Psoas muscle (tissue), 8 donors: ENCODE measurements at places on chromosomes 7 and 10.

- H3K4me1 ChIP-seq: peaks cover 3% of the 10 kb centered on the region
- no peaks in the 10 kb centered on the region for H3K36me3 ChIP-seq
- H3K4me3 ChIP-seq: no peak overlapping the region
- no peak overlapping the region for H3K27ac ChIP-seq
- H3K27me3 ChIP-seq: no peaks in the 10 kb centered on the region
Measured at GRCh38 chr10:110042181-110042580, 34.4 kb downstream of the ADD3 start.

GRCh38 chr7:99379043-99379577 is 4.6 kb downstream of the ARPC1B start:
- peak; percentile 79 for DNase-seq
- peaks cover 3% of the 10 kb centered on the region for H3K4me1 ChIP-seq
- H3K36me3 ChIP-seq: no peaks in the 10 kb centered on the region
- H3K27ac ChIP-seq: peak overlapping the region; percentile 72
- peak overlapping the region; percentile 36 for H3K4me3 ChIP-seq

DNA sequence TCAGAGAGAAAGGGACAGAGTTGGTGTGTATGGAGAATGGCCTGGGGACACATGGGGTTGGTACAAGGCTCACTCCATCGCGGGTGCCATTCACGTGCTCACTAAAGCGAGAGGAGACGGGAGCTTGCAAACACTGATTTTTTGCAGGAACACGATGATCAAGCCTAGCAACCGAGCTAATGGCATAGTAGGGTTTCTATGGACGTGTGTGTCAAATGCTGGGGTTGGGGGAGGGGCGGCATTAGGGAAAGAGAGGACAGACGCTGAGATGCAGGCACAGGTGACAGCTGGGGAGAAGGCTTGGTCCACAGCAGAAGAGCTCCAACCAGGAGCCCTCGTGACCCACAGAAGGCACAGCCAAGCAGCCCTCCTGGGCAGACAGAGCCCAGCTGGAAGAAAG is 33.9 kb downstream of the RCC1L start:
- no peak for DNase-seq
- H3K4me1 ChIP-seq: peaks cover 5% of the 10 kb centered on the region
- no peak overlapping the region for H3K27ac ChIP-seq

DNA sequence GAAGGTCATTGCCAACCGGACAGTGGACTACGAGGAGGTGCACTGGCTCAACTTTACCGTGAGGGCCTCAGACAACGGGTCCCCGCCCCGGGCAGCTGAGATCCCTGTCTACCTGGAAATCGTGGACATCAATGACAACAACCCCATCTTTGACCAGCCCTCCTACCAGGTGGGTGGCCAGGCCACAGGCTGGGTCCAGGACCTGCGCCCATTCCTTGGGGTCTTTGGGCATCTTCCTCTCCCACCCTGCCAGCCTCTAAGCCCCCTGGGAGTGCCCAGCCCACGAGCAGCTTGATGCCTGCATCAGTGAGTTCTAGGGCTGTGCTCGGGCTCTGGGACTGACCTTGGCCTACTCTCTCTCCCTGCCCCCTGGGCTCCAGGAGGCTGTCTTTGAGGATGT is 25.8 kb upstream of the VSIR start:
- no peaks in the 10 kb centered on the region for H3K27me3 ChIP-seq
- DNase-seq: no peak
- H3K4me3 ChIP-seq: no peak overlapping the region
- H3K27ac ChIP-seq: no peak overlapping the region
- H3K4me1 ChIP-seq: no peaks in the 10 kb centered on the region
- H3K36me3 ChIP-seq: no peaks in the 10 kb centered on the region

GRCh38 chr7:128919881-128920799 is 9.6 kb upstream of the KCP start:
- no peaks in the 10 kb centered on the region for H3K36me3 ChIP-seq
- H3K4me3 ChIP-seq: no peak overlapping the region
- no peak for DNase-seq

GRCh38 chr7:50687096-50687495 is 95.6 kb downstream of the GRB10 start:
- no peak overlapping the region for H3K4me3 ChIP-seq
- no peaks in the 10 kb centered on the region for H3K27me3 ChIP-seq
- no peaks in the 10 kb centered on the region for H3K36me3 ChIP-seq
- peak overlapping the region; percentile 59 for H3K27ac ChIP-seq

GRCh38 chr7:42686594-42687156 is 225.2 kb downstream of the C7orf25 start:
- no peaks in the 10 kb centered on the region for H3K27me3 ChIP-seq
- DNase-seq: no peak
- no peak overlapping the region for H3K27ac ChIP-seq
- no peak overlapping the region for H3K4me3 ChIP-seq
- no peaks in the 10 kb centered on the region for H3K36me3 ChIP-seq
- no peaks in the 10 kb centered on the region for H3K4me1 ChIP-seq

DNA sequence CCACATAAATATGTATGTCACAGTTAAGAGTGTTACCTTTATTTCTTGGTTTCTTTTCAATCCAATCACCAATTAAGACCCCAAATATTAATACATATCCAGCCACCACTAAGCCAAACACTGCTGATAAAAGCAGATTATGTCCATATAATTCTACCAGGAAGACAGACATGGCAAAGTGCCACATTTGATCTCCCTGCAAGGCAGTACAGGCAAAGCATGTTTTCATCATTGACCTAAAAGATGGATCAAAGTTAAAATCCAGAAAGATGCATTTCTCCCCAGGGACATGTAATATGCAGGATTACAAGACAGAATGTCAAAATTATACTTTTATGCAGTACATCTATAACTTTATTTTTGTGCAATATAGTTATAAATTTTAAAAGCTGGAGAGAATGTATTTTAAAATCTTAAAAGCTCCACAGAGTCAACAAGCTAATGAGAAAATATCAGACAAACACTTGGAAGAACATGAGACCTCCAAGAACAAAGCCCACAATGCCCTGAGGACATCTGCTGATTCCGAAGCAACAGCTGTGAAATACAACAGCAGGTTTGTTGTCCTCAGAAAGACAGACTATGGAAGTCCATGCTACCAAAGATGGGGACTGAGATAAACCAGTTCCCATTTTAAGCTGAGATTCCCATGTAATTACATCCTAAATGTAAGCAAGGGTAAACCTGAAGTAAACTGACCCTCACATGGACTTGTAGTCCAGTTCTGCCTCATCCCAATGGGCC is 54.5 kb upstream of the TOMM7 start:
- H3K36me3 ChIP-seq: no peaks in the 10 kb centered on the region
- H3K27ac ChIP-seq: no peak overlapping the region
- no peak overlapping the region for H3K4me3 ChIP-seq
